ENCODE measurements at places on chromosomes 3 and 15.

- DNase-seq, result no peak
These were observed 44.0 kb upstream of the MANF start for GRCh38 chr3:51340989-51341636.

GRCh38 chr15:68479406-68479805 is 47.4 kb upstream of the ITGA11 start:
- no peak for DNase-seq

- no peak for DNase-seq
These were observed 39.4 kb downstream of the TPRA1 start for GRCh38 chr3:127551178-127551577.

DNA sequence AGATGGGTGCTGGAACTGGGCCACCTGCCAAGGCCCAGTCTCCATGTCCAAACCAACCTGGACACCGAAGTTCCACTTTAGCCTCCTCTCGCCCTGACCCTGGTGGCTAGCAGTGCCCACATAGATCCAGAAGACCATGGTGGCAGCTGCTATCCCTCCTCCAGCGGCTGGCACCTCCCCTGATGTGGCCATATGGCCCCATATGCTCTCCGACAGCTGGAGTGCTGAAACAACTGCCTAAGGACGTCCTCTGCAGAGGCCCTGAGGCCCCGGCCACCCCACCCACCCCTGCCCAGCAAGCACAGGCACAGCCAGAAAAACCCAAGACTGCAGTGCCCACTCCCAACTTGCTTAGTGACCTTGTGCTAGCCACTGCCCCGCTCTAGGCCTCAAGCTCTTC is 182.3 kb upstream of the LINGO1 start:
- no peak for DNase-seq

GRCh38 chr3:185561958-185562357 is 9.6 kb upstream of the LIPH start:
- no peak for DNase-seq

GRCh38 chr3:12336099-12336498 is 47.2 kb downstream of the PPARG start:
- DNase-seq, result no peak

GRCh38 chr15:74408815-74409214 is 24.9 kb downstream of the SEMA7A start:
- no peak for DNase-seq

- DNase-seq, result no peak
These were observed 177.3 kb upstream of the DPH6 start for GRCh38 chr15:35723120-35723847.

GRCh38 chr3:144487011-144487410 is 515.4 kb downstream of the DIPK2A start:
- no peak for DNase-seq

- DNase-seq, result no peak
These were observed 88.8 kb upstream of the CTDSPL start for GRCh38 chr3:37772773-37773354.

DNA sequence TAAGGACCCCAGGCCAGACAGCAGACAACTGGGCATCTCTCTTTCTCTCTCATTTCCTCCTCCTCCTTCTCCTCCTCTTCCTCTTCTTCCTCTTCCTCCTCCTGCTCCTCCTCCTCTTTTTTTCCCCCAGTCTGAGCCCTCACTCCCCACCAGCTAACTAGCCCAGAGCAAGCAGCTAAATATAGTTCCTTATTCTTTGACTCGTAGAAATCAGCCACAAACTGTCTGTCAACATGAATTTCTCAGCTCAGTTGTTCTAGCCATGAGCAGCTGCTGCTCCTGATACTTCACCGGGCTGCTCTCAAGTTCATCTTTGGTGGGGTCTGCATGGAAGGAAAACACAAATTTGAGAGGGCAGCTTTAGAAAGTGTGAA is 19.2 kb upstream of the LOXL1 start:
- DNase-seq, result no peak

GRCh38 chr15:65385870-65386258 is 8.1 kb upstream of the IGDCC3 start:
- DNase-seq, result no peak

DNA sequence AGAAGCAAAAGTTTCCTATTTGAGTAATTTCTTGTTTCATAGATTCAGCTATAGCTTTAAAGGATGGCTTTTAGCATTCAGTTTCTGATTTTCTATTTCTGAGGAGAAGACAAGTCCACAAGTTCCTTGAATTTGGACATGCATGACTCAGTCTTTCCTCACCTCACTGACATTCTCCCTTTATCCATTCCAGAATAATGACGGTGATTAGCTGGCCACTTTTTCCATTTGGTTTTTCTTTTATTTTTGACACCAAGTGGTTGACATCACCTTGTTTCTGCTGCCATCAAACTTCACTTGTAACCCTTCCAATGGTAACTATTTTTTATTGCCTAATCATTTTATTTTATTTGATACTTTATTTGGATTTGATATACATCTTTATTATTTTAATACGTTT is 404.4 kb upstream of the KCNMB2 start:
- DNase-seq, result no peak

DNA sequence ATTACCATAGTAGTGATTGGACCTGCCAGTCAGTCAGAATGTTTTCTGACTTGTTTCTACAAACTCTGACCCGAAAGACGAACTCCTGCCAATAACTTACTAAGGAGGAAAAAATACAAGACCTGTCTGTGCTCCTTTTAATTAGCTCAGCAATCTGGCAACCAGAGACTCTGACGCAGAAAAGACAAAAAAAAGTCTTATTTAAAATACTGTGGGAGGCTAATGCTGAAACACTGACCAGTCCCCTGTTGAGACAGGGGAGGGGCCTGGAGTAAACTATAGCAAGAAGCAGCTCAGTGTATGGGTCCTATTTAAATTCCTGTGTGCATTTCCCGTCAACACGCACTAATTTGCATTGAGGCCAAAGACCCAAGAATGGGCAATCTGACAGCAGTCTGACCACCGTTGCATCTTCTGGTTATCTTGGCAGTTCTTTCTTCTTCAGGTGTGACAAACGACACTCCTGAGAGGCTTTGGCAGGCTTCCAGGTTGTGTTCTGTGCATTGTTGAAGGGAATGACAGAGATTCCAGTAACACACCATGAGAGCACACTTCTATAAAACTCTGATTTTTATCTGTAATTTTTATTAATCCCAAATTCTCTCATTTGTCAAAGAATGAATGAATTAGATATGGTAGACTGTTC is 1114.3 kb downstream of the IGSF11 start:
- no peak for DNase-seq

DNA sequence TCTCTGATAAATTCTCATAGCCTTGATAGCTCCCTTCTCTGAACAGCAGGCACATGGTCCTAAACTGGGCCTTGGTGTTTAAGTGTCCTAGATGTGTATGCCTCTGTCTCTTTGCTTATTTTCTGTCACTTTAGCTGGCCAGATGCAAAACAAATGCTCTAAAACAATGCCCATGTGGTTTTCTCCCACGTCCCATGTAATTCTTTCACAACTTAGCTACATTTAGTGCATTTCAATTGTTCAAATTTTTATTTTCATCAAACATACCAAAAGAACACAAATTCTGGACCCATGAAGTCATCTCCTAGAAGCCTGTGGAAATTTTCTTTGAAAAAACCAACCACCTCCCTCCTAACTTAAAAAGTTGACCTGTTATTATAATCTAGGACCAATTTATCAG is 491.3 kb upstream of the AGTR1 start:
- no peak for DNase-seq

GRCh38 chr3:58079773-58080172 is 71.6 kb downstream of the FLNB start:
- DNase-seq, result no peak

DNA sequence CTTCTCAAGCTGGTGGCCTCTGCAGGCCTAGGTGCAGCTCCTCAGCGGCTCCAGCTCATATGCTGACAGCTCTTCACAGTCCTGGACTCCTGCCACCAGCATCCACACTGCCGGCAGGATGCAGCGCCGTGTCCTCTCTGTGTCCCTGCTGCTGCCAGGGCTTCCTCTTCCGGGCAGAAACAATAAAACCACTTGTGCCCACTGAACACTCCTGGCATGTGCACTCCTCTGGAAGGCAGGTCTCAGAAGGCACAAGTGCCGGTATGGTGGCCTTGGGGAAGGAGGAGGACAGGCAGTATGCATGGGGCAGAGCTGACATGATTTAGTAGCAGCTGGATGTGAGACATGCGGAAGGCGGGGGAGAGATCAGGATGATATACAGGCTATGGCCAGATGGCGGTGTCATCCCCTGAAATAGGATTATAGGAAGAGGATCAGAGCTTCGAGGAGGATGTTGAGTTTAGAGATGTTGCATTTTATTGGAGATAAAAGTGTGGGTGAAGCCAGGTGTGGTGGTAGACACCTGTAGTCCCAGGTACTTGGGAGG is 7.5 kb upstream of the MAN2A2 start:
- no peak for DNase-seq

GRCh38 chr3:194360568-194360967 is 9.0 kb downstream of the LRRC15 start:
- DNase-seq, result no peak

DNA sequence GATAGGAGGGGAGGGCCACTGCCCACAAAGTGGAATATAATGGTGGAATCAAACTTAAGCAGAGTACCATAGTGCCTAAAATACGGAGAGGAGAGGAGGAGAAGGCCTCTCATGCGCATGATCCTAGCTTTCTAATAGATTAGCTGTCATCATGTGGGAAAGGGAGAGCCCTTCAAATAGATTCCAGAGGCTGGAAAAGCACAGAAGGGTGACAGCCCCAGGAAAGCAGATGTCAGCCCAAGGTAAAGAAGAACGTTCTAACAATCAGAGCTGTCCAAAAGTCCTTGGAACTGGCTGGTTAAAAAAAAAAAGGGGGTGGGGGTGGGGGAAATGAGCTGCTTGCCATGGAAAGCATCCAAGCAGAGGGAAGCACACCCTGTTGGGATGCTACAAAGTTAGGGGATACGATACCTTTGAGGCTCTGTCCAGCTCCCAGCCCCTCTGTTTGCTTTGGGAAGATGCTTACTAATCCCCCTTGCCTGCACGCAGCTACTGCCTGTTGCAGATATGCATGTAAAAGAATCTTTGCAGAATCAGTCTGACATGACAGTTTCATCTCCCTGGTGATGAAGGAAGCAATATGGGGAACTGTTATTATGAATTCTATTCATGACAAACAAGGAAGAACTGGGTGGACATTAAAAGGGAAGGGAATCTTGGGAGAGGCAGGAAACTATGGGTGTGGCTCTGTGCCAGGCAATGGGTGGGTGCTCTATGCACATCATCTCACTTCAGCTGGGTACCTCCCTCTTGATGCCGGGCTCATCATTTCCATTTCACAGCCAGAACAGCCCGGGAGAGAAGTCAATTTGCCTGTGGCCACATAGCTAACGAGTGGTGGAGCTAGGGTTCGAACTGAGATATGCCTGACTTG is 10.1 kb upstream of the LMCD1 start:
- DNase-seq, result no peak

GRCh38 chr3:54793171-54793570 is 134.7 kb downstream of the LRTM1 start:
- DNase-seq, result no peak

GRCh38 chr15:83477808-83478537 is 30.8 kb downstream of the SH3GL3 start:
- DNase-seq, result no peak

DNA sequence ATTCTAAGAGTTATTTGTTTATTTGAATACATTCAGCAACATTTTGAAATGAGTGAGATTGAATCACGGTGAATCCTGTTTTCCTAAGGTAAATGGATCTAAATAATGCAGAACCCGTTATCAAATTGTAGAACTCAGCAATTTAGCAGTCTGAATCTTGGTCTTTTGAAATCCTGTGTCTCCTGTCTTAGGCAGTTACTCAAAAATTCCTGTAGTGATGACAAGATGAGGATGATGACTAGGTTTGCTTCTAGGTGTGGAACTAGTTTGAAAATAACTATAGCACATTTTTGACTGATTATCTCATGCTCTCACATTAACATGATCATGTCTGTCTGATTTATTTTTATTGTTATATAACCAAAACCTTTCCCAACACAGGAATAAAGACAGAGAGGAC is 115.0 kb downstream of the RAP2B start:
- no peak for DNase-seq

- no peak for DNase-seq
These were observed 148.3 kb downstream of the DNAJB8 start for GRCh38 chr3:128318275-128318941.

Data from smooth muscle cell of the brain vasculature (primary cell).